NCI-H187 treated with DMSO at 0.1 percent for 48 hours (cell line): ENCODE measurements at places on chromosomes 12 and 14.

DNA sequence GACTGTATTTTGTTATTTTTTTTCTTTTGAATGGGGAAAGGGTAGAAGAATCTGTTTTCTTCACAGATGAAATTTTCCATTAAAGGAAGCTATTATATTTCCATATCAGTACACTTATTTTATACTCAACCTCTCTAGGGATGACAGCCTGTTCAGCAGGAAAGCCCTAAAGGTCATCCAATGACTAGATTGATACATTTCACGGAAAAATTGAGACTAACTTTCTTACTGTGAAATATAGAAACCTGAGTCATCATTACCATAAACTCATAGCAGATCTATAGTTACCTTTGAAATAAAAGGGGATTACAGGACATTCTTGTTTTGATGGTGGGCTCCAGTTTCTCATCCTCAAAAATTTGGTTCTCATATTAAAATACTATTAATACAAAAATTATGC, 36.1 kb upstream of the PTCSC3 start:
- DNase-seq = no peak

- DNase-seq = no peak
Observed at GRCh38 chr12:124086299-124086898, 113.4 kb downstream of the ZNF664 start.

GRCh38 chr12:38664661-38665269, 240.6 kb downstream of the CPNE8 start:
- DNase-seq = no peak

- no peak for DNase-seq
Observed at GRCh38 chr14:91293281-91293680, 48.8 kb upstream of the GPR68 start.

DNA sequence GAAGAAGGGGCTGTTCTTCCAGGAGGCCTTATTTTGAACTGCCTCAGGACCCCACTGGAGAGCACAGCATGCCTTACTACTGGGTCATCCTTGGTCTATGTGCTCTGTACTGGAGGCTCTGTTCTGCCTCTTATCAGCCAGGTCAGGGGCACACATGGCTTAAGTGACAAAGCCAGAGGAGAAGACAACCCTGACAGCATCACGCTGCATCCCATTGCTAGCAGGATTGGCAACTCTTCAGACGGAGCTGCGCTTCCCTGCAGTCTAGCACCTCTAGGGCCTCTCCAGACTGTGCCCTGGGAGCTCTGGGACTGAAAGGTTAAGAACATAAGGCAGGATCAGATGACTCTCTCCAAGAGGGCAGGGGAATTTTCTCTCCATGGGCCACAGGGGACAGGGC, 17.3 kb upstream of the TIGAR start:
- no peak for DNase-seq

- DNase-seq = no peak
Observed at GRCh38 chr12:6231359-6232268, 31.4 kb downstream of the CD9 start.

DNA sequence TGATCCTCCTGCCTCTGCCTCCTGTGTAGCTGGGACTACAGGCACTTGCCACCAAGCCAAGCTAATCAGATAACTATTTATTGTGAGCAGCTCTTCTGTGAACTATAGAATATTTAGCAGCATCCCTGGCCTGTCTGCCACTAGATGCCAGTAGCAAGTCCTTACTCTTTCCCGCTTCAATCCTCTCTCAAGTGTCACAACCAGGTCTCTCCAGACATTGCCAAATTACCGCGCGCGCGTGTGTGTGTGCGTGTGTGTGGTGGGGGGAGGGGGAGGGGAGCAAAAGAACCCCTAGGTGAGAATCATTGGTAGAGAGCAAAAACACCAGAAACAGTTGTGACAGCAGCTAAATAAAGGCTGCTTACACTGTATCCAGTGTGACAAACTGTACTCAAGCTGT, 49.9 kb downstream of the PPP2R5E start:
- no peak for DNase-seq

GRCh38 chr12:51847643-51848325, 734 bp downstream of the FIGNL2 start:
- DNase-seq = no peak

DNA sequence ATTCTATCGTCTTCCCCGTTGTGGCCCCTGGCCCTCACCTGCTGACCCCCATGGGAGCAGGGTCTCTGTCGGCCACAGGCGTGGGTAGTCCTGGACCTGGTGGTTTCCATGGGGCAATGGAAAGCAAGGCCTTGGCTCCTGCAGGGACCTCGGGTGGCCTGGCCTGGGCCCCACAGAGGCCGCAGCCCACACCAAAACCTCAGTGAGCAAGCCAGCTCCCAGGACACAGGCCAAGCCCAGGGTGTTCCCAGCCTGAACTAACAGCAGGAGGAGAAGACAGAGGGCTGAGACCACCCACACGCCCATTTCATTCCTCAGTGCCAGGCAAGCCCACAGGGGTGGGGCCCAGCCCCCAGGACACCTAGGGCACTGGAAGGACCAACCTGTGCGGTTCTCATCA, 16.9 kb downstream of the ABCB9 start:
- no peak for DNase-seq

DNA sequence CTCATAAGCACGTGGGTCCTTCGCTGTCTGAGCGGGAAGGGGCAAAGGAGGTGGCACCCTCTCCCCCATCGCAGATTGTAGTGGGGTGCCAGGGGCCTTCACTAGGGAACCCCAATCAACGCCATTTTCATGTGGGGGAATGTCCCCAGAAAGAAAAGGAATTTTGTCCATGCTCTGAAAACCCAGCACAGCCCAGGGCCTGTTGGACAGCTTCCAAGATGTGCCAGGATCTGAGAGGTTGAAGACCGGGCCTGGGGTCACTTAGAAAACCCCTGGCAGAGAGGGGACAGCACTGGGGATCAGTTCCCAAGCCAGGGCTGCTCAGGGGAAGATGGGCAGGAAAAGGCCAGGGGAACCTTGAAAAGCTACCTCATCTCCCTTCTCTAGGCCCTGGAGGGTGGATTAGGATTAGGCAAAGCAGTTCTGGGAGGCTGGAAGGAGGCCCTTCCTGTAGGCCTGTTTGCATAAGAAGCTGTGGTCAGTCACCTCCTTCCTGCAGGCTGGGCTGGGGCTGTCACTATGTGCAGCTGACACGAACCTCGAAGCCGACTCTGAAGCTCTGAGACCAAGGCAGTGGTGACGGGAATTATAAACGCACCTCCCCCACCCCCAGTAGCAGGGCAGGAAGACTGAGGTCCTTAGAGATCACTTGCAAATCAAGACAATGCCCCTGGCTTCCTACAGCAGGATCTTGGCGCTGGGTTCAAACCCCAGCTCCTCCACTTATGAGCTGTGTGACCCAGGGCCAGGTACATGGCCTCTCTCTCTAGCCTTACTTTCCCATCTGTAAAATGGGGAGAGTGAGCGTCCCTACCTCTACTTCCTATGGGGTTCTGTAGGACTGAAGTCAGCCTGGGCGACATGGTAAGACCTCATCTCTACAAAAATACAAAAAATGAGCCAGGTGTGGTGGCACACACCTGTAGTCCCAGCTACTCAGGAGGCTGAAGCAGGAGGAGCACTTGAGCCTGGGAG, 29.0 kb downstream of the TESC start:
- DNase-seq = no peak

- DNase-seq = no peak
Observed at GRCh38 chr14:39025250-39025809, 77.7 kb downstream of the SEC23A start.

DNA sequence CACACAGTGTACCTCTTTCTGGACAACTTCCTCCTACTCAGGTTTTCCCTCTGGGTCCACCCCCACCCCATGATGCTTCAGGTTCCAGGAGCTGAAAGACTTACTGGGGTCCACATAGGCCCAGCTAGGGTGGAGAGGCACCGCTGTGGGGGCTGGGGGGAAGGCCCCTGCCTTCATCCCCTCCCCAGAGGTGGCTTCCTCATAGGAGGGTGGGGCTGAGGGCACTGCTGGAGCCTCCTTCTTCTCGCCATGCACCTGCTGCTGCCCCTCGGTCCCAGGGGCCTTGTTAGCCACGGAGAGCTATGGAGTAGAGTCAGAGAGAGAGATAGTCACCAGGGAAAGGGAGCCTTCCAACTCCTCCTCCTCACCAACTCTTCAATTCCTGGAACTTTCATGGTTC, 2.7 kb downstream of the FAIM2 start:
- DNase-seq = no peak
